ENCODE measurements at places on chromosomes 6 and 20. TPM values are rescaled to one million over a fixed set of nuclear protein-coding genes. Genes with fewer than 3 reads are reported as not detected.

- no peak for DNase-seq
Observed at GRCh38 chr20:5811746-5812145, 61.5 kb downstream of the SHLD1 start.

DNA sequence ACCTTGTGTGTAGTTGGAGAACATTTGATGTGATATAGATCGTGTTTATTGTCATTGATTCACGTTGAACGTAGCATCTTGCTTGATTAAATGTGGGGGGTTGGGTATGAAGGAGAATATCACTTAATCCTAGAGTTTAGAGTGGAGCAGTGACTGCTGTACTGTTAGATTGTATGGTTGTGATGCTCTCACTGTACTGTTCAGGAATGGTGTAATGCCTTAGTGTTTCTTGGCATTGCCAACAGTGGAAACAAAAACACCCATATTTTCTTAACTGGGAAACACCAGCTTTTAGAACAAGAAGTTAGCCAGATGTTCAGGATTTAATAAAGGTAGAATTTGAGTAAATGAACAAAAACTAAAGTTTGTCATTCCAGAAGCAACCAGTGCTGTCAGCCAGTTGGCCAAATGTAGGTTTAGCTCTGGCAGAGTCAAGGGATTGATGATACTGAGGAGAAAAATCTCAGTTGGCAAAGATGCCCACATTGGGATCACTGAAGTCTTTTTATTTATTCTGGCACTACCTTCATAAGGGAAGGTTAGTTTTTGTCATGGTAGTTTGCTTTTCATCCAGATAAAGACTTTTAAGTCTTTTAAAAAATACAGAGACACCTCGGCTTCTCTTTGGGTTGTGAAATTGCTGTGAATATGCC is 129.9 kb downstream of the JARID2 start:
- no peak for DNase-seq

DNA sequence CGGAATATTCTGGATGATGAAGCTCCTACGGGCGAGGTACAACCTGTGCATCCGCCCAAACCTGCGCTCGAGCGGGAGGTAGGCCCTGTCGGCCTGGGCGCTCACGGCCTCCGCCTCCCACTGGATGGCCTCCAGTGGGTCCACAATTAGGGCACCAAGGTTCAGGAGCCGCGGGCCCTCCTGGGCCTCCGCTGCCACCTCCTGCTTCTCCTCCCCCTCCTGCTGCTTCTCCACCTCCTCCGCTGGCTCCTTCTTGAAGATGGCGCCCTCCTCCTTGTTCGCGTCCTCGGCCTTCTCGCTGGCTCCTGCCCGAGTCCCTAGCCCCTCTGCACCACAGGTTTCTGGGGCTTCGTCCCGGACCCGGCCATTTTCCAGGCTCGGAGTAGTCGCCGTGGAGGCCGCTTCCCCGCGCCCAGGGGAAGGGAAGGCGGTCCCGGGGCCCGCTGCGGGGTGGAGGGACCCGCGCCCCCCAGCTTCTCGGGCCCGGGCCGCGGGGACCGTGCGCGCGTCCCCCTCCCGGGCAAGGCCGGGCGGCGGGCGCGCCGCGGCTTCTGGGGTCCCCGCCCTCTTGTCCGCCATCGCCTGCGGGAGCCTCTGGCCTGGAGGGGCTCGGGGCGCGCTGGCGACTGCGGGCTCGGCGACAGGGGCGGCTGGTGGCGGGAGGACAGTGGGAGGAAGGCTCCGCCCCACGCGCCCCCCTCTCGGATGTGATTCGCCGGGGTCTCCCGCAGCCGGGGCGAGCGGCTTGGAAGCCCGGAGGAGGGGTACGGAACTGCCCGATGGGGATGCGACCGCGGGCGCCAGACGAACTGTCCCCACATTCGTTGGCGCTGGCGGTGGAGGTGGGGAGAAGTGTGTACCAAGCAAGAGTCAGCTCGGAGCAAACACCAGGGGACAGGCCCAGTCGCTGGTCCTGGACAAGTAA is 17.6 kb downstream of the PLAGL2 start:
- DNase-seq, result no peak

Gene IRF4
- total RNA-seq, result not detected
